GM20000 (cell line): ENCODE measurements at places on chromosomes 3 and 15.

DNA sequence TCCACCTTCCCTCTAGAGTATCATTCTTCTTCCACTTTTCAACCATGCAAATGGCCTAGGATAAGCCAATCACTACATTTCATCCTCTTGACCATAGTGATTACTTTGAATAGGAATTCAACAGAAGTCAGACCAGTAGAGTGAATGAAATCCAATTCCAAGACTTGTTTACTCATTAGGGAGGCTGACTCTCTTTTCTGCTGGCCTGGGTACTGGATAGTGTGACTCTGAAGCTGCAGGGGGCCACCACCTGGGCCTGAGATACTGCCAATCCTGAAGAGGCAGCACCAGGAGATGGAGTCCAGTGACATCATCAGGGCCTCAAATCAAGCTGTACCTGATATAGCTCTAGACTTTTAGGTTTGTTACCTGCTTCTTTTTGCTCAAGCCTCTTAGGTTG lies 7.0 kb upstream of the FSTL1 start:
- DNase-seq, result no peak

DNA sequence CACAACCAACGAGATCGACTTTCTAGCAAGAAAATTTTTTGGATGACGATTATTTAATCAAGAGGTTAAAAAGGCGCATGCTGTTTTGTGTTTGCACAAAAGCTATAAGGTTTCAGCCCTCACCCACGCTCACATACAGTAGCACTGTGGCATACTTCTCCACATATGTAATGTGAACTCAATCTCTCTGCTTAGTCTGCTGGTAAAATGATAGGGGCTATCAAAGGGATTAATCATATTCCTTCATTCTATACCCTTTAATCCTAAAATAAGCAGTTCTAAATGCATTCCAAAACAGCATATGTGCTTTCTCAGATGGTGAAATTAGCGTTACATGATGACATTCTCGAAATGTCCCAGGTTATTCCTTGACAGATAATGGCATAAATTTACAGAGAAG lies 196.9 kb upstream of the PRICKLE2 start:
- DNase-seq, result no peak

- DNase-seq, result peak; percentile 21
Observed at GRCh38 chr3:124492824-124493223, 237.4 kb upstream of the UMPS start.

GRCh38 chr3:23052620-23053019 lies 150.5 kb upstream of the UBE2E2 start:
- no peak for DNase-seq

GRCh38 chr3:150936693-150937092 lies 31.5 kb upstream of the MINDY4B start:
- DNase-seq, result peak; percentile 8

DNA sequence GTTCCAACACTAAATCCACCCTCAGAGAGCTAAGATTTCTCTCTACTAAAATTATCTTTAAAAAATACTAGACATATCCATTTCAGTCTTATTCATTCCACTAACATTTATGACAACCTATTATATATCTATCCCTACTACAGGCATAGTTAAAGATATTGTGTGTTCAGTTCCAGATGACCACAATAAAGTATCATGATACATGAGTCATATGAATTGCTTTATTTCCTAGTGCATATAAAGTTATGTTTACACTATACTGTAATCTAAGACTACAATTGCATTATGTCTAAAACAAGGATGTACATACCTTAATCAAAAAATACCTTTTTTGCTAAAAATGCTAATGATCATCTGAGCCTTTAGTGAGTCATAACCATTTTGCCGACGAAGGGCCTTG lies 19.4 kb downstream of the SHOX2 start:
- no peak for DNase-seq

DNA sequence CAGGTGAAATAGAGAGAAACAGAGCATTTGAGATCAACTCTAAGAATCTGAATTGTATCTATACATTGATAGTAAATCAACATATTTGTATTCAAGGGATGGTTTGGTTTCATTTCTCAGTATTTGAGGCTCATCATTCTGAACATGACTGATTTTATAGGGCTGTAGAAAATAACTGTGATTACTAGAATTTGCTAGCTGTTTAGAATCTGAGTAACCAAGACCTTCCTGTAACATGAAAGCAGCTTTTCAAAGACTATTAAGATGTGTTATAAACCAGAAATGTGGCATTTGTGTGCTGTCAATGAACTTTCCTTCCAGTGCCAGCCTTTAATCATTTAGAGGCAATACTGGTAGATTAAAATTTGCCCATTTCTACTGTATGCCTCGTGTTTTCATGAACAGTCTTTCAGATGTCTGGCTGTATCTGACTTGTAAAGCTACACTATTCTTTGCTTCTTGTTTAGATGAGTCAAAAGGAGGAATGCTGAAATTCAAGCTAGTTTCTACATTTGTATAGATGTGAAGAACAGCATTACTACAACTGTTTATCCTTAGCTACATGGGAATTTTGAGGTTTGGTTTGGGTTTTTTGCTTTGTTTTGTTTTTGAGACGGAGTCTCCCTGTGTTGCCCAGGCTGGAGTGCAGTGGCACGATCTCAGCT lies 137.3 kb upstream of the BHLHE40 start:
- DNase-seq, result no peak

GRCh38 chr3:170301405-170301804 lies 56.1 kb upstream of the SKIL start:
- no peak for DNase-seq

DNA sequence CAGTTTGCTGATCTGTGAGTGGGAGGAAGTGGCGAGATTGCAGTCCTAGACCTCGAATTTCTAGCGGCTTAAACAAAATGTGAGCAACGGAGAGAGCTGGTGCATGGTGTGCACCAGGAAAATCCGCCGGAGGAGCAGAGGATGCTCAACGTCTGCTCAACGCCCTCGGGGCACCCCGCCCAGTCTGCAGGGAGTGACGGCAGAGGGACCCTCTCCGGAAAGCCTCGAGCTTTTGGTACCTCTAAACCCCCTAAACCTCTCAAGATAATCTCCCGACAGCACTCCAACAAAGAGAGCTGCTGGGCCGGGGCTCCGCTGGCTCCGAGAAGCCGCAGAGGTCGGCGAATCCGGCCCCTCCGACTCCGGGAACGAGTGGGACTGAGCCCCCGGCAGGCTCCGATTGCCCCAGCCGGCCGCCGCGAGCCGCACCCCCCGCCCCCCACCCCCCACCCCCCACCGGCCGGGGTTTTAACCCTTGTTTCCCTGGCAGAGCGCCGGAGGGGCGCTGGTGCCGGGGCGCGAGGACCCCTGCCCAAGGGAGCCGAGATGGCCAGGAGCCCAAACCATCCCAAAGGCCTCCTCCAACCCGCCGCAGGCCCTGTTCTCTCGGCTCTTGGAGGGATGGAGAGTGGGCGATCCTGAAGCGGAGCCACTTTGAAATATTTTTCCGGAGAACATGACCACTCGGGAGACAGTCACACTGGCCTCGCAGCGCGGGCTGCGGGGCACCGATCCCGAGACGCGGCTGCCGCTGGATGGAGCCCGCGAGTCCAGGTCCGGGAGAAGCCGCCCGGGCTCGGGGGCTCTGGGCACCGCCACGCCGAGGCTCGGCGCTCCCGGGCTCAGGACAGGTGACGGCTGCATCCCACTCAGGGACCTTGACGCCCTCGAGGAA lies 1.5 kb downstream of the MEGF11 start:
- peak; percentile 92 for DNase-seq

DNA sequence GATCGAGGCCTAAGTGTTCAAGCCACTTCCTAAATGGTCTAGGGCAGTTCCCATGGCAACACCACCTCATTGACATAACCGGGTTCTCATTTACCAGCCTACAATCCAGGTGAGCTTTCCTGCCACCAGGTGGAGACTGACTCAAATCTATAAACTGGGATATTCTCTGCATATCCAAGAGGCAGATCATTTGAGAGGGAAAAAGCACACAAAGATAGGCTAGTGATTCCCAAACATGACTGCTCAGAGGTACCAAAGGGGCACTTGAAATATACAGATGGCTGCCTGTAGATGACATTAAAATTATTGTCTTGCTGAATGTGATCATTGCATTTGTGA lies 141.3 kb upstream of the PROK2 start:
- DNase-seq, result peak; percentile 57

DNA sequence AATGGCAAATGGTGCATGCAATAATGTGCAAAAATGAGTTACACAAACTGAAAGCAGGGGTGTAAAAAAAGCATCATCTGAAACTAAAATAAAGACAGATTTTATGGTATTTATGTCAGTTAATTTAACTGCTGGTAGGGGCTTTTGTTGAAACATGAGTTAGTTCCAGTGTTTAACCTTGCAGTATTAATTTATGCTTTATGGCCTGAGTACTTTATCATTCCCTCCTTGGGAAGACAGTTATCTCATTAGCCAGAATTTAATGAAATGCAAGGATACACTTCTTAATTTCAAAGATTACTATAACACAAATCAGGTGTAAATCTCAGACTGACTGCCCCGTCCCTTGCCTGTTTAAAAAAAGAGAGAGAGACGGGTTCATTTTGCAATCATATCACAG lies 240.1 kb upstream of the MEIS2 start:
- DNase-seq, result no peak

DNA sequence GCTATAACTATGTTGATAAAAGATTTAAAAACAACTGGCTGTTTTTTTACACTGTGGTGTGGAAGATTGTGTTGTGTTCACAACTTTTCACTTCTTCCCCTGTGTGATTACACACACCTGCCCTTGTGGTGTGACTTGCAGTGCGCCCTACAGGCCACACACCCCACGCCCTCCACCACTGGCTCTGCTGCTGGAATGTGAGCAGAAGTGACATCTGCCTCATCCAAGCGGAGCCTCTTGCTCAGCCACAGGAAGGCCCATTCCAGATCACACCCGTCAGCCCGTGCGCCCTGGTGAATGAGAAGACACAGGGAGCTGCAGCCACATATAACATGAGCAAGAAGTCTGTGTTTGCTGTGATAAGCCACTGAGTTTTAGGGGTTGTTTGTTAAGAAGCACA lies 7.0 kb downstream of the CCR2 start:
- DNase-seq, result no peak

GRCh38 chr3:12854565-12854964 lies 13.2 kb upstream of the RPL32 start:
- DNase-seq, result no peak

DNA sequence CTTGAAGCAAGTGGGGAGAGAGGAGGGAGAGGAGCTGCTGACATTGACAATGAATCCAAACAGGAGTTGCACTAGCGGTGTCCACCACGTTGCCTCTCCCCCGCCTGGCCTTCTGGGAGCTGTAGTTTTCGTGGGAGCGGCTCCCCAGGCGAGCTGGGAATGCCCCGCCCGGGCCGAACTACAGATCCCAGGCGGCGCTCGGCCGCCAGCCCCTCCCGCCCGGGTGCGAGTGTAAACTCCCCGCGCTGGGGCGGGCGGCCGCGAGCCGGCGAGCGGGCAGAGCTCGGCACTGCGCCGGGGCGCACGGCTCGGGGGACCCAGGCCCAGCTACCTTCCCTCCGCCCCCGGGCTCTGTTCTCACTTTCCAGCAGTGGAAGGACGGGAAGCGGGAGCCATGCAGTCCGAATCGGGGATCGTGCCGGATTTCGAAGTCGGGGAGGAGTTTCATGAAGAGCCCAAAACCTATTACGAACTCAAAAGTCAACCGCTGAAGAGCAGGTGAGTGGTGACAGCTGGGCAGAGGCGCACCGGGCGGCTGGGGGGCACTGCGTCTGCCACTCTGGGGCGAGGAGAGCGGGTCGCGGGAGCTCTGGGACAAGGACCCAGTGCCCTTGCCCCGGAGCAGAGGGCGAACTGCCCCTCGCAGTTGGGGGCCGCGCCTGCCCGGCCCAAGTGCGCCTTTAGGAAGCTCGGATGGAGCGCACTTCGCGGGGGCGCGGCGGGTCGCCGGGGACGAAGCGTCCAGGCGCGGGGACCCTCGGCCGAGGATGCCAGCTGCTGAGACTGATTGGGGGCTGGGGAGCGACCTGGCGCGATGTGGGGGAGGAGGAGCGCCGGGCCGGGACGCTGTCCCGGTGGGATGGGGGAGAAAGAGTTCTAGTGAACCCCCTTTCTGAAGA lies at the start of gene MITF:
Gene MITF, plus strand, starts transcription at position 261 of the 899 bp plus-strand sequence. Its CDS starts 134 bp downstream, at position 395.
- peak; percentile 88 for DNase-seq

DNA sequence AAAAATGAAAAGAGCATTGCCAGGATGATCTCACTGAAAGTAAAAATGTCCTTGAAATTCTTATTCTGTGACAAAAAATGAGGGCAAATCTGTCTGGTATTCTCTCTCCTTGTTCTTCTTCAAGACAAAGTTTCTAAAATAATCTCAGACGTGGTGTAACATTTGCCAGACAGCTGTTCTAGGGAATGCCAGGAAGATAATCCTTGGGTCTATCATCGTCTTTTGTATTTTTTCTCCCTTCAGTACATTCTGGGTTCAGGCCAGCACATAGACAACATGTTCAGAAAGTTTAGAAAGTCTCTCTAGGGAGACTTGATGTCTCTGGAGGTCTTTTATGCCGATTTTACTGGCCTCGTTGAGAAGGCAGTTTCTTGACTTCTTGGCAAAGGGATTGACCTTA lies 121.2 kb upstream of the HES1 start:
- no peak for DNase-seq

- peak; percentile 34 for DNase-seq
Observed at GRCh38 chr3:170907637-170908234, 701 bp downstream of the EIF5A2 start.

- no peak for DNase-seq
Observed at GRCh38 chr15:71515375-71516186, 294.8 kb upstream of the NR2E3 start.

DNA sequence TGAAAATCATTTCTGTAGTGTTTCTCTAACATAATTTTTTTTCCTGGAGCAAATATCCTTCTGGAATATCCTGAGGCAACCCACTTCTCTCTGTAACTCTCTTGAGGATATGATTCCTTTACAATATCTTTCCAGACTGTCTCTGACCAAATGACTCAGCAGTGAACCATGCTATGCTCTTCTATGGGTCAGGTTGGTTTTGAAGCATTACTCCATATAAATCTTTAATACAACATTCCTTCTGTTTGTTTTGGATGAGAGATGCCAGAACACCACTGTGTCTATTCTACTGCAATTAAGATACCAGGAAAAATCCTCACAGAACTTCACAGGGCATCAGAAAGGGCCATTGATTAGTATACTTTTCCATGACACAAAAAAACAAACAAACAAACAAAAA lies 626.4 kb upstream of the ZNF385D start:
- no peak for DNase-seq

GRCh38 chr15:25900431-25900830 lies 37.3 kb upstream of the ATP10A start:
- DNase-seq, result no peak

DNA sequence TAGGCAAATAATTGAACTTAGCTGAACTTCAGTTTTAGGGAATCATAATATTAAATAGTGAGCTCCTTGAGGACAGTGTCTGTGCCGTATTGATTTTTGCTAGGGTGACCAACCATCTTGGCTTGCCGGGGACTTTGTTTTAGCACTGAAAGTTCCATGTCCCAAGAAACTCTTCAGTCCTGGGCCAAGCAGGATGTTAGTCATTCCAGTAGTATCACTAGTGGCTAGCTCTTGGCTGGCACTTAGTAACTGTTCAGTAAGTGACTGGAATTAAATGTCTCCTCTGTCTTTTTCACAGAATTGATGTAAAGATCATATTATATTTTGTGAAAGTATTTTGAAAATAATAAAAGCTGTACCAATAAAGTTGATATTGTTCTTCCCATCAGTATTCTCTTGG lies 42.3 kb downstream of the RSRC1 start:
- peak; percentile 4 for DNase-seq
